ENCODE measurements at places on chromosomes 7 and 10. TPM values are rescaled to one million over a fixed set of nuclear protein-coding genes. Genes with fewer than 3 reads are reported as not detected.
A peak's percentile ranks its signal among the peaks of the same experiment; 100 is the strongest.

Gene GPRIN2
- 1.4 TPM for total RNA-seq

- DNase-seq, result no peak
Observed at GRCh38 chr7:127152423-127152822, 100.3 kb downstream of the GRM8 start.

DNA sequence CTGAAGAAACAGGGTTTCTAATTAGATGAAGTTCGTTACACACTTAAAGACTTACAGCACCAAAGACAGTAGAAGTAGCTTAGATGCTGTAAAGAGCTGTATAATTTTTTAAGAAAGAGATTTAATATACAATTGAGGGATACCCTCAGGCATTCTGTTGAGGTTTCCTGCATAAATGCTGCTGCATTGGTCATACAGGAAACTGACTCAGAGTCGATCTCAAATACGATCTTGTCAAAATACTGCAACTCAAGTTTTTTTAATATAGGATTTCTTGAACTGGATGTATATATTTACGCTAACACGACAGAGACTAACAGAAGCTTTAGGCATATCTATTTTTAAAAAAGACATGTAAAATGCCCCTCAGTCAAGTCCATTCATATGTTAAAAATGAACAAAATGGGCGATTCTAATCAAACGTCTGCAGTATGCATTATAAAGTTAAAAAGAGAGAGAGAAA is 2.4 kb upstream of the ARID5B start:
- DNase-seq, result no peak

GRCh38 chr7:25143763-25144162 is 18.7 kb upstream of the CYCS start:
- no peak for DNase-seq

DNA sequence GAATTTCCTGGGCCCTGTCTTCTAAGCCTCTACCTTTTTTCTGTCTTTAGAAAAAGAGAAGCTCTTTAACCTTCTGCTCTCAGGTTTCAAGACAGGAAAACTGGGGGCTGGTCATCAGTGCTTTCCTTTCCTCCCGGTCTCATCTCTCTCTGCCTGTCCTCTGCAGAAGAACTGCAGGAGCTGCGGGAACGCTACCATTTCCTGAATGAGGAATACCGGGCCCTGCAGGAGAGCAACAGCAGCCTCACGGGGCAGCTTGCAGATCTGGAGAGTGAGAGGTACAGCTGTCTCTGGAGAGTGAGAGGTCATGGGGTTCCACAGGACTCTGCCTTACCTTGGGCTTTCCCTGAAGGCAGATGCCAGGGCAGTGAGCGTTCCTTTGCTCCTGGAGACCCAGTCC is 12.7 kb downstream of the CCDC136 start:
- no peak for DNase-seq

- no peak for DNase-seq
Observed at GRCh38 chr10:104867966-104868598, 227.0 kb downstream of the SORCS3 start.

- no peak for DNase-seq
Observed at GRCh38 chr7:116999311-116999710, 46.0 kb downstream of the ST7 start.

- DNase-seq, result no peak
Observed at GRCh38 chr10:11573497-11573896, 38.0 kb downstream of the USP6NL start.

Gene HMX3
- total RNA-seq, result not detected

DNA sequence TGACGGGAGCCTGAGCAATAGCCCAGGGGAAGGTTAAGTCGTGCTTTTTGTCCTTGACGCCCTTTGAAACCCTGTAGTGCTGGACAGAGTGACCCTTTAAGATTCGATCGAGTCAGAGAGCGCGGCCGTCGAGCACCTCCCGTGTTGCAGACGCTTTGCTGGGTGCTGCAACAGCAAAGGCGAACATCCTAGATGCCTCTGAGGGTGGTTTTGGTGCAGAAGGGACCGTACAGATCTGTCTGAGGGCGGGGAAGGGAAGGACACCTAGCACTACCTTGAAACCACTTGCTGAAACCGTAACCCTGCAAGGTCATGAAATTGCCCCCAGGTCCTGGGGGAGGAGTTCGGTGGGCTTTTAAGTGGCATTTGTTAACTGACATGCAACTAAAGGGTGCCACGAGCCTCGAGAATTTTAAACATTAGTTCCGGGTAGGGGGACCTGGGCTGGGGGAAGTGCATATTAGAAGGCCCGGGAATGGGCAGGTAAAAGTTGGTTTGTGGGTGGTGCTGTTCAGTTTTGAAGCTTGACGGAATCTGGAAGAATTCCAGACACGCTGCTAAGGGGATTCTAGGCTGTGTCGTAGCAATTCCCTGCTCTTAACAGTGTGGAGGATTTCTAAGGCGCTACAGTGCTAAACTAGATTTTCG is 786 bp downstream of the ATP5F1C start:
- peak; percentile 4 for DNase-seq

Gene CD36
- 0.23 TPM for total RNA-seq

Gene PPP1R17
- total RNA-seq, result 1.2 TPM

DNA sequence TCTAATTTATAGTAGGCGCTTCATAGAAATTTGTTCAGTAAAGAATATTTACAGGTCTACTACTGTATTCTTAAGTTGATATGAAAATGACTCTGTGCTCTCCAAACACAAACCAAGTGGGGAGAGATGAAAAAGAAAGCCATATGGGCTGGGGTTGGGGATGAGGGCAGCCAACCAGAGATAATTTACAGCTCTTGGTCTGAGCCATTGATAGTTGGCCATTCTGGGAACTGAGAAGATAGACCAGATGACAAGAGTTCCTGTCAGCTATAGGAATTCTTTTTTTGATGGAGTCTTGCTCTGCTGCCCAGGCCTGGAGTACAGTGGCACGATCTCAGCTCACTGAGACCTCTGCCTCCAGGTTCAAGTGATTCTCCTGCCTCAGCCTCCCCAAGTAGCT is 57.4 kb downstream of the LAMB4 start:
- DNase-seq, result no peak

Gene FAM53B
- total RNA-seq, result 41.3 TPM

Gene SLC35G1
- 10.7 TPM for total RNA-seq

GRCh38 chr7:64516451-64516850 is 46.4 kb downstream of the ZNF680 start:
- no peak for DNase-seq
